ENCODE measurements at places on chromosomes 12 and 14.

GRCh38 chr12:119528241-119528640 is 65.3 kb upstream of the TMEM233 start:
- no peak for DNase-seq

DNA sequence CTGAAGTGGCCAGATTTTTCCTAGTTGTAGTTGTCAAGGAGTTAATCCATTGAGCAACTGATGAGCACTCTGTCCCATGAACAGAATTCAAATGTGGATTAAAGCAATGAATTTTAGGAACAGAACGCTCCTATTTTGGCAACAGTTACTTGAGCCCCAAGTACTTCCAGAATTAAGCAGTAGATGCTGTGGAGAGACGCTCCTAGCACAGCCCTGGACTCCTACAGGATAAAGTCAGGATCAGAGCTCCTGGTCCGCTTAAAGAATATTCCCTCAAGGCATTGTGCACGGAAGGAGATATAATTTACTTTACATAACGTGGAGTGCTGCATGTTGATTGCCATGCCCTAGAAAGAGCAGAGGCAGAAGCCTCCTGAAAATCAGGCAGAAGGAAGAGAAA is 53.4 kb downstream of the FLRT2 start:
- no peak for DNase-seq

GRCh38 chr12:93682846-93683261 is 5.7 kb downstream of the CRADD start:
- no peak for DNase-seq

GRCh38 chr14:101114726-101115515 is 211.4 kb upstream of the RTL1 start:
- no peak for DNase-seq

GRCh38 chr14:30607156-30607780 is 14.9 kb upstream of the SCFD1 start:
- DNase-seq, result peak; percentile 28

DNA sequence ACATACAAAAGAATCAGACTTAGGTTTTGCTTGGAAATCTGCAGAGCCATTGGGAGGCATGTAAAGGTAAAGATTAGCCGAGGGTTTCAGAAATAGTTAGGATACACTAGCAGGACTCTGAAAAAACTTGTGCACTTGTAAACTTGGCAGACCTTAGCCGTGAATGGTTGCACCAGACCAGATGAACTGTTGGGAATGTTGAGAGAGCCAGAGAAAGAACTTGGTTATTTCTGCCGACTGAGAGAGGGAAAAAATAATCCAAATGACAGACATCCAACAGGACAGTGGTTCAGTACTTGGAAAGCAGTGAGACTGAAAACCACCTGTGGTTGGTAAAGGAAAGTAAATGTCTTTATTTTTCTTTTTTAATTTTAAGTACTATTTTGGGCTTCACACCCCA is 222.5 kb upstream of the DDHD1 start:
- no peak for DNase-seq

Data from RPMI7951 (cell line).